Uterus (tissue), 4 donors: ENCODE measurements at places on chromosomes 5 and 9.
A peak's percentile ranks its signal among the peaks of the same experiment; 100 is the strongest.

DNA sequence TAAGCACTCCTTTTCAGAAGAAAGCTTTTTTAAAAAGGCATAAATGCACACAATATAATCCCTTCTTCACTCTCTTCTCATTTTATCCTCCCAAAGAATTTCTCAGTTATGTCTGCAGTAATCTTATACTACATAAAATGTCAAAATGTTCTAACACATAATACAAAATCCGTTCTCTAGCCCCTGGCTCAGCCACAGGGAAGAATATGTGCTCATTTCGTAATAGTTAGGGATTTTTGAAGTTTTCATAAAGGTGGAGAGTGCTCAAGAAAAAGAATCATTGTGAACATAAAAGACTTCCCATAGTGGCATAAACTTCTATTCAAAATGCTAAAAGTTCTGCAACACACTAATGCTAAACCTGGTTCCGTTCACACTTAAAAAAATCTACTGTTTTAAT lies 1410.7 kb upstream of the C9orf72 start:
- no peaks in the 10 kb centered on the region for H3K27me3 ChIP-seq
- DNase-seq, result no peak
- H3K4me1 ChIP-seq, result no peaks in the 10 kb centered on the region

DNA sequence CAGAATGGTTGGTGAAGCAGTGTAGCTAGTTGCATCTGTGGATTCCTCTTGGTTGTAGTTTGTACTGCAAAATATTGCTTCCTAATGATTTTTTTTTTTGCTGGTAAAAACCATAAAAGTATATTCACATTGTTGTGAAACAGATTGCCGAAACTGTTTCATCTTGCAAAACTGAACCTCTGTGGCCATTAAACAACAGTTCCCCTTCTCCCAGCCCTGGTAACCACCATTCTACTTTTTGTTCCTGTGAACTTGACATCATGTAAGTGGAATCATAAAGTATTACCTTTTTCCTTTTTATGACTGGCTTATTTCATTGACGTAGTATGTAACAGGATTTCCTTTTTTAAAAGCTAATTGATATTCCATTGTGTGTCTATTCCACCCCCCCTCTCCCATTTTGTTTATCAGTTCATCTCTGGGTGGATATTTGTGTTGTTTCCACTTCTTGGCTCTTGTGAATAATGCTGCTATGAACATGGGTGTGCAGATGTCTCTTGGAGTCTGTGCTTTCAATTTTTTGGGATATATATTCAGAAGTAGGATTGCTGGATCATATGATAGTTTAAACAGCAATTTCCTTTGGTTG lies 11.8 kb downstream of the SUB1 start:
- no peaks in the 10 kb centered on the region for H3K36me3 ChIP-seq
- no peak overlapping the region for H3K4me3 ChIP-seq
- H3K27me3 ChIP-seq, result no peaks in the 10 kb centered on the region
- no peak overlapping the region for H3K27ac ChIP-seq

GRCh38 chr5:83015676-83016075 lies 61.5 kb downstream of the TMEM167A start:
- H3K4me3 ChIP-seq, result no peak overlapping the region
- no peaks in the 10 kb centered on the region for H3K36me3 ChIP-seq
- H3K4me1 ChIP-seq, result no peaks in the 10 kb centered on the region
- no peak for DNase-seq
- no peak overlapping the region for H3K27ac ChIP-seq
- H3K27me3 ChIP-seq, result no peaks in the 10 kb centered on the region

DNA sequence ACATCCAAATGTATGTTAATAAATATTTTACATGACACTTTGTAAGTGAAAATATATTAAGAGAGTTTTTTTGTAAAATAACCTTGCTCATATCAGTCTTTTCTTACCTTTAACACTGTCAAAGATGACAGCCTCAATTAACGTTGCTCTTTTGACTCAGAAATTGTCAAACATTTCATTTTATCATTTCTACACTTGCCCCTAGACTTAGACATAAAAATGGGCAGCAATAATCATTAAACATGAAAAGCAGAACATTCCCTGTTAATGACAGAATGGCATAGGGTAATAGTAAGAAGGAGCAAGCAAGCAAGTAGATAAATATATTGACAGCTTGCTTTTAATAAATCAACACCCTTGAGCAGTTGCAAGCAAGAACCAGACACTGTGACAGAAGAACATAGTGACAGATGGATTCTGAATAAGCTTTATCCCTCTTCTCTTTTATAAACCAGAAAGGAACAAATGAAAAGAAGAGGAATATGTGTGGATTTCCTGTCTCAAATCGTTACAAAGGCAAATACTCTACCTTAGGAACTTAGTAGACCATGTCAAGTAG lies 796.0 kb upstream of the CHD1 start:
- H3K27ac ChIP-seq, result no peak overlapping the region
- no peak for DNase-seq
- H3K4me1 ChIP-seq, result no peaks in the 10 kb centered on the region
- H3K4me3 ChIP-seq, result no peak overlapping the region

DNA sequence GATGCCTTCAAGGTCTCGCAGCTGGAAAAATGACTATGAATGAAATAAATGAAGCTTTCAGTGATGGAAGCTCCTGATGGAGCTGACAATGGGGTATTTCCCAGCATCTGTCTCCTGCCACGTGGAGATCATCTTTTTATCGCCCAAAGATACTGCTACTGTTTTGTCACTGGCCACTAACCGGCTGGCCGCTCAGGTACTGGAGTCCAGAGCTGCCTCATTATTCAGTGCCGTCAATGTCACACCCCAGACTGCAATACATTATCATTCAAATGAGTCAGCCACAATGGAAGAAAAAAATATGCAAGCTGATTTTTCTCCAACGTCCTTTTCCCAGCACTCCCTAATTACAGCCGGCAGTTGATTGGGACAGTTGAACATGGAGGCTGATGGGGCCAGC lies 280.4 kb downstream of the ZSWIM6 start:
- H3K4me3 ChIP-seq, result no peak overlapping the region
- no peak for DNase-seq
- no peak overlapping the region for H3K27ac ChIP-seq
- H3K36me3 ChIP-seq, result no peaks in the 10 kb centered on the region
- H3K27me3 ChIP-seq, result no peaks in the 10 kb centered on the region
- H3K4me1 ChIP-seq, result no peaks in the 10 kb centered on the region

- H3K4me1 ChIP-seq, result no peaks in the 10 kb centered on the region
- no peaks in the 10 kb centered on the region for H3K36me3 ChIP-seq
- no peak for DNase-seq
Measured at GRCh38 chr5:103657301-103657700, 94.7 kb upstream of the NUDT12 start.

DNA sequence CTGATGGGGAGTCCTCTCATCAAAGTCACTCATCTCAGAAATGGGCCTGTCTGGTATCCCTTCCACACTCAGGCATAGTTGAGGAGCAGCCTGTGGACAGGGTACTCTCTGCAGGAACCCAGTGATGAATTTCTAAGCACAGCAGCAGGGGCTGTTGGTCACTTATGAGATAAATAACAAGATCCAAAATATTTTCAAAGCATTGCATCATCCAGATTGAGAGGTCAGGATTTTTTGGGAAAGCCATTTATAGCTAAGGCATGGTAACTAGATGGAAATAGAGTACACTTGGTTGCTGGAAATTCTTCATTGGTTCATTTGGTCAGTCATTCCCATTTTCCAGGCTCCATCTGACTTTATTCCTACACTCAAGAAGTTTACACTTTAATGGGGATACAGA lies 246.8 kb upstream of the RAI14 start:
- H3K36me3 ChIP-seq, result no peaks in the 10 kb centered on the region
- DNase-seq, result no peak
- no peak overlapping the region for H3K4me3 ChIP-seq
- no peaks in the 10 kb centered on the region for H3K4me1 ChIP-seq
- H3K27ac ChIP-seq, result no peak overlapping the region

DNA sequence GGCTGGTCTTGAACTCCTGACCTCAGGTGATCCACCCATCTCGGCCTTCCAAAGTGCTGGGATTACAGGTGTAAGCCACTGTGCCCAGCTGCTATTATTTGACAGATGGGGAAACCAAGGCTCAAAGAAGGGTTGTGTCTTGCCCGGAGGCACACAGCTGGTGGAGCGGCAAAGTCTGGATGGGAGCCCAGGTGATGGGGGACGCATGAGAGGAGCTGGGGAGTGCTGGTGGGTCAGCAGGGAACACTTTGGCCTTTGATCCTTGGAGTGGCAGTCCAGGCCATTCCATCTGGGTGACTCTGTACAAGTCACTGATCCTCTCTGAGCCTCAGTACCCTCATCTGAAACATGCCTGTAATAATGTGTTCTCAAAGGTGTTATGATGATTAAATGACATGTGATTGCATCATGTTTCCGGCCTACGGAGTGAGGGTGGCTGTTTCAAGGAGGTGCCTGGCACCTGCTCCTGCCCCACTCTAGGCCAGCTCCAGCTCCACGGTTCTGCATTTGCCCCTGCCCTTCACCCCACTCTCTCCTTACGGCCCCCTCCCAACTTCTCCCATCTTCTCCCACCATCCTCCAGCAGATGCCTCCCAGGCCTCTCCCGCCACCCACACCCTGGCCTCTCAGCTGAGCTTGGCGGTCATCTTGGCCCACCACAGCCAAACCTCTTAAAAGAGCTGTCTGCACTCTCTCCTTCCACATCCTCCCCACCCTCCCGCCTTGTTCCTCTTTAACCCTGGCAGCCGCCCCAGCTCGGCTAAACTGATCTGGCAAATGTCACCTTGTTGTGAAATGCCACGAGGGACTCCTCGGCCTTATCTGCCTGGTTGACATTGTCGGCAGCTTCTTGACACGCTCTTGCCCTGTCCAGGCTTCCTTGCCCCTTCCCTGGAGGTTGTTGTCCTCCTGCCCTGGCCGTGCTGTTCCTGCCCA lies 5.5 kb upstream of the DBN1 start:
- peak; percentile 93 for DNase-seq
- H3K27me3 ChIP-seq, result no peaks in the 10 kb centered on the region
- H3K4me1 ChIP-seq, result peaks cover 25% of the 10 kb centered on the region
